ENCODE measurements at places on chromosomes 4 and X.

GRCh38 chr4:23993373-23993772, 103.5 kb upstream of the PPARGC1A start:
- DNase-seq: no peak

DNA sequence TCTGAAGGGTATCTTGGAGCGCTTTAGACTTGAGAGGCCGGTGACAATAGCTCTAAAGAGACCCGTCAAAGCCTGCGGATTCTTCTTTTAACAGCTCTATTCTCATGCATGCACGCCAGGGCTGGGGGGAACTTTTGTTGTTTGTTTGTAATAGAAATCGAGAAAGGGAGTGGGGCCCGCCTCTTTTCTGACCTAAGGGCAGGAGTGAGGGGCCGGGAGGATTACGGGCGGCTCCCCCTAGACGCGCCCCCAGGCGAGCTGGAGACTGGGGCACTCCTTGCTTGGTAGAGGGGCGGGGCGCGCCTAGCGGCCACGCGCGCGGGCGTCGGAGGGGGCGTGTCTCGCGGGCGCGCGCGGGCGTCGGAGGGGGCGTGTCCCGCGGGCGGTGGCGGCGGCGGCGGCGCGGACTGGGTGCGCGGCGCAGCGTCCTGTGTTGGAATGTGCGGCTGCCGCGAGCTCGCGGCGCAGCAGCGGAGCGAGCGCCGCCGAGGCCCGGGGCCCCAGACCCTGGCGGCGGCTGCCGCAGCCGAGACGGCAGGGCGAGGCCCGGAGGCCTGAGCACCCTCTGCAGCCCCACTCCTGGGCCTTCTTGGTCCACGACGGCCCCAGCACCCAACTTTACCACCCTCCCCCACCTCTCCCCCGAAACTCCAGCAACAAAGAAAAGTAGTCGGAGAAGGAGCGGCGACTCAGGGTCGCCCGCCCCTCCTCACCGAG, at the start of gene REST:
Gene REST (plus strand): TSS at position 412 of the 717 bp plus-strand sequence. CDS start 2,739 bp downstream, outside the sequence.
- peak; percentile 70 for DNase-seq

DNA sequence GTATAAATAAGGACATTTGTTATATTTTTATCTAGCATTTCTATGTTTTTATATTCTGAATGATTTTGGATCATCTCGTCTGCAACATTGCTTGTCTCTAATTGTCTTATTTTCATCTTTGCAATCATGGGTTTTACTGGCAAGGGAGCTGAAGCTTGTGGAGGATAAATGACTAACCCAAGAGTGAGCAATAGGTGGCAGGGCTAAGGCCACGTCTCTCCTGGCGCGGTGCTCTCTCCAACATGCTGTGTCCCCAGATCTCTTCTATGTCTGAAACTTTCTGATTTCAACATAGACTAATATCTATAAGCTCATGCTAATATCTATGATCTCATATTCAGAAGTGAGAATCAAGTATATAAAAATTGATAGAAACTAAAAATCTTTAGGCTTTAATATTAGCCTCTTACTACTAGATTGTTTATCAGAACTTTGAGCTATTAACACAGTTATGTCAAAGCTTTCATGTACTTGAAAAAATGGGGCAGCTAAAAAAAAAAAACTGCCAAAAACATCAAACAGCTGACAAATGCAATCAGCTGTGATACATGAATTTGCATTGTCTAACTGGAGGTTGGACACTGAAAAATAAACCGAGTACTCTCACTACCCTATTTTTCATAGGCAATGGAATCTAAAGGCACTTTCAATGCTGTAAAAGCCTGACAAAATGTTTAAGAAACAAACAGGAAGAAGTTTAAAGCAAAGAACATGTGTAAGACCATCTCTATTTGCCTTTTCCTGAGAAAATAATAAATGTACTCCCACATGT, 169.2 kb downstream of the TMA16 start:
- DNase-seq: no peak

DNA sequence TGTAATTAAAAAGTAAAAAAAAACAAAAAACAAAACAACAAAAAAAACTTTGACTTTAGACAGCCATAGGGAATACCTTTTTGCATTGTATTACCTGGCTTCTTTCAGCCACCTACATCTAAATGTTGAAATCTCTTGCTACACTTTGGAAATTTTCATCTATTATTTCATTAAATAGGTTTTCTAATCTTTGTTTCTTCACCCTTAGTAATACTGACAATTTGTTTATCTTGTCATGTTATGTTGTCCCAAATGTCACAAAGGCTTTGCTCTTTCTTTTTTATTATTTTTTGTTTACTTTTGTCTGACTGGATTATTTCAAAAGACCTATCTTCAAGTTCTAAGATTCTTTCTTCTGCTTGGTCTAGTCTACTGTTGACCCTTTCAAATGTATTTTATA, 7.5 kb downstream of the PF4 start:
- no peak for DNase-seq

DNA sequence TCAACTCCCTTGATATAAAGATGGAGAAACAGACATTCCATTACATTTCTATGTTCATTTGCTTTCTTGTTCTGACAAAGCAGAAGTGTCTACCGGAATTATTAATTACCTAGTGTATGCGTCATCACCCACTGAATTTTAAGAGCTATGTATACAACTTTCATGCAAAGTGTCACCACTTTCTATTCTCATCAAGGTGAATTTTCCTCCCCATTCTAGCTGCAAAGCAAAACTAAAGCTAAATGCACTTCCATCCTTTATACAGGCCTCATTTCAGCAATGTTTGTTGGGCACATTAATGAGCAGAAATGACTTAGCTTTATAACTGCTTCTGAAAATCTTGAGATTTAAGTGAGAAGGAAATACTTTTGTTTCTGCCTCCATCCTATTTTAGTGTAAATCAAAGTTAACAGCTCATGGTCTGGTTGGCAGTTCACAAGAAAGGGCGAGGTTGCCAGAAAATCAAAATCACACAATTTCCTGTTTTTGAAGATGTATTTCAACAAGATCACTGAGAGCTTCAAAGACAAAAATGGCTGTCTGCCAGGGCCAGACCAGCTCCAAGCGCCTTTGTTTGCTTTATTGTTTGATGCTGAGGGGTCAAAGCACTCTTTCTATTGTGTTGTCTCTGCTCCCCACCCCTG, 7.2 kb upstream of the FAM9C start:
- no peak for DNase-seq

DNA sequence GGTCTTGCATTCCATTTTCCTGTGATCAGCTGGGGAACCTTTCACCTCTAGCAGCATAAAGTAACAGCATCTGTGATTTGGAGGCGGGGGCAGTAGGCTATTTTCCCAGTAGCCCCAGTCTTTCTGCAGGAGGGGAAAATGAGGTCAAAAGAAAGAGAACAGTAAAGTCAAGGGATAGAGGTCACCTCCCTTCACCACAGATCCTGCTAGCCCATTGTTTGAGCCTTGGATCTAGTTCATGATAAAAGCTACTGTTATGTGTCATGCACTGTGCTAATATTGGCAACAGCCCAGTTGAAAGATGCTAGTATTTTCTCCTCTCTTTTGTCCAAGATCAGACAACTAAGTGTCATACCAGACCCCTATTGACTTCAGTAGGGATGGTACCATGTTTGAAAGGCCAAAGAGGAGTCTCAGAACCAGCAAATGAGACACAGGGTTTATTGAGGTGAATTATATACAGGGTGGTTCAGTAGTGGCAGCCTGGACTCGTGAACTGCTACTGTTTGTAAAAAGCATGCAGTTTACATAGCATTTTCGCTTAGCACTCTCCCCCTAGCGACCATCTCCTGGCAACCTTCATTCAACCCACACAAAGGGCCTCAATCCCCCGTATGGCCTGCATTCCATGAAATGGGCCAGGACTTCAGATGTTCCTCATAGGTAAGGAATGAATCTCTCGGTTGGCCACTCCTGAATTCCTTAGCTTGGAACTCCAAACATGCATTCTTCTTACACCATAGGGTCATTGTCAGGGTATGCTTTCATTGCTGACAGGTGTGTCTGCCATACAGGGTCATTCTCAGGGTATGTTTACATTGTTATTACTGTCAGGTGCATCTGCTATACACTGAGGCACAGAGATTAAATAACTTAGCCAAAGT, 170.0 kb upstream of the FRMPD4 start:
- no peak for DNase-seq

- peak; percentile 1 for DNase-seq
These were observed 277.6 kb upstream of the DIAPH2 start for GRCh38 chrX:96407072-96407471.

DNA sequence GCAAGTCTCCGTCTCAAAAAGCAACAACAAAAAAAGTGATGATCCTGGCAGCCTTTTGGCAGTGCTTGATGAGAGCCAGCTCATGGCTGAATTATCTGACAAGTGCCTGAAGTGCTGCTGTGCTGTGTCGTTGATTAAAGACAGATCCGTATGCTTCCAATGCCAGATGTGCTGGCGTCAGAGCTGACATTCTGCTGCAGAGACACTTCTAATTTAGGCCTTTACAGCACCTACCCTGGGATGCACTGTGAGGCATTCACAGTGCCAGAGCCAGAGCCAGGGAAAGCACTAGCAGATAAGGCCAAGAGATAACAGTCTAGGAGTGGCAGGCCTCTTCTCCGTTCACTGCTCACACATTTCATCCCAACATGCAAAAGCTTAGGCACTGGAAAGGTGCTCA, 995.5 kb downstream of the RAB28 start:
- DNase-seq: no peak

- DNase-seq: no peak
These were observed 80.6 kb downstream of the MFAP3L start for GRCh38 chr4:169945636-169946035.

DNA sequence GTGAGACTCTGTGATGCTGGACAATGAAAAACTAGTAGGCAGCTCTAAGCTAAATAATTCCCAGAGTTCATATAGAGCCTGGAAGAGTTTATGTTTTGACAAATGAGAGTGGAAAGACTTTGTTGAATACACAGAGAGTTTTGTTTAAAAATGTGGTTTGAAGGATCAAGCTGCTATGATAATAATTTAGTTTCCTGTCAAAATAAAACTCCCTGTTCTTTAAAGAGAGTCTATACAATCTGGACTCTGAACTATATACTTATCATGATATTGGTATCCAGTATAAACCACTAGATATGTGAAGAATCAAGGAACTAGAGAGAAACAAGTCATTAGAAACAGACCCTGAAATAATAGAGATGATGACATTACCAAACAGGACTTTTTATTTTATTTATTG, 158.6 kb downstream of the C4orf33 start:
- peak; percentile 22 for DNase-seq

GRCh38 chr4:126081336-126081735, 766.6 kb downstream of the FAT4 start:
- no peak for DNase-seq

- no peak for DNase-seq
These were observed 35.0 kb downstream of the QDPR start for GRCh38 chr4:17476853-17477252.

- DNase-seq: peak; percentile 74
These were observed 234.5 kb downstream of the MAML3 start for GRCh38 chr4:139919521-139919920.

GRCh38 chr4:30792601-30793000, 72.4 kb downstream of the PCDH7 start:
- DNase-seq: no peak

GRCh38 chr4:149264093-149264733, 551.4 kb downstream of the IQCM start:
- DNase-seq: peak; percentile 53

GRCh38 chrX:71578253-71579135, at the start of gene GCNA:
GCNA (plus strand) TSS chrX:71578437; CDS start chrX:71580822, 2,385 bp downstream.
- no peak for DNase-seq

DNA sequence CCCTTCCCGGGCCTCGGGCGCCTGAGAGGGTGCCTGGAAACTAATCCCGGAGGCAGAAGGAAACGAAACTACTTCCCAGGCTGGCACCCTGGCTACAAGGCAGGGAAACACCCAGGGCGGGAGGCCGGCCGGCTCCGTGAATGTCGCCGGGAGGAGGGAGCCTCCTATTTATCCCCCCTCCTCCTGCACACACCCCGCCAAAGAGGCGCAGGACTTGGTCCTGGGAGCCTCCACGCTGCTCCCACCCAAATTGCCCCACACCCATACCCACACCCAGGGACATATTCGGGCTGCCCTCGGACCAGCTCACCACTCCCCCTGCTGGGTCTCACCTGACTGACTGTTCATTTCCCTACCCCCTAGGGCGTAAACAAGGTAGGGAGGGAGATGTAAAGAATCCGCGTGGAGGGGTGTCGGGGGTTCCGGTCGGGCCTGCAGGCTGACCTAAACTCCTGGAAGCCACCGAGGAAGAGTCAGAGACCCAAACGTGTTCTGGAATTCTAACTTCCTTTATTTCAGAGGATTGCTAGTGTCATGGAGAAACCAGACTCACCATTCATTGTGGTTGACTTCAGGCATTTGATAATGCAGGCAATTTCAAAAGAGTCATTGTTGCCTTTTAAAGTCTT, at the start of gene BTC:
Gene BTC (minus strand): TSS at position 142 of the 629 bp plus-strand sequence. CDS start 198 bp downstream, outside the sequence.
- no peak for DNase-seq

GRCh38 chr4:46945062-46945461, 36.0 kb upstream of the COX7B2 start:
- no peak for DNase-seq

- DNase-seq: no peak
These were observed 28.9 kb upstream of the HMX1 start for GRCh38 chr4:8900588-8900987.

GRCh38 chrX:28609917-28610613, 22.8 kb downstream of the IL1RAPL1 start:
- DNase-seq: no peak

GRCh38 chr4:24373704-24374103, 210.7 kb downstream of the DHX15 start:
- DNase-seq: no peak

GRCh38 chr4:99076292-99076976, 12.2 kb downstream of the ADH5 start:
- no peak for DNase-seq

DNA sequence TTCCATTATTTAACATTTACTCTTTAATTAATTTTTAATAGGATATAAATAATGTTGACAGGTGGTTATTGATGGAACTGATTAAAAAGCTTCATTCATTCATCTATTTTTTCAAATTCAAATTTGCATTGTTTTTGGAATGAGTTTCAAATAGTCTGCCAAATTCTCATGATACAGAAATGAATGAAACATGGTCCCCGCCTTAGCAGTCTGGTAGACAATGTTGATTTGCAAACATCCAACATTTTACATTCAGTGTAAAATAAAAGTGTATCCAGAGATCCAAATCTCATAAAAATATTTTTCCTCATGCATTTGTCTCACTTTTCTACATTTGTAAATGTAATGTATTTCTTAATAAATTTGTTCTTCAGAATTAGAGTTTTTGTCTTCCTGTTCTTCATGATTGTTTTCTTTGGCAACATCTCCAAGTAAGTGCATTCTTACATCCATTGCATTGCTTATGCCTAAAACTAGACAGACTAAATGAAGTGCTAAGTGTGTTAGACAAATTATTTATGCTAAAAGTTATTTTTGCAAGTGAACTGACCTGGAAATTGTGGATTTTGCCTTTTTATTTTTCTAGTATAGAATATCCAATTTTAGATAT, 142.3 kb downstream of the PCDH18 start:
- peak; percentile 43 for DNase-seq

All from fibroblast of skin of right quadriceps (primary cell).